IPS-NIHi11 (cell line): ENCODE measurements at places on chromosomes 16 and 17.

DNA sequence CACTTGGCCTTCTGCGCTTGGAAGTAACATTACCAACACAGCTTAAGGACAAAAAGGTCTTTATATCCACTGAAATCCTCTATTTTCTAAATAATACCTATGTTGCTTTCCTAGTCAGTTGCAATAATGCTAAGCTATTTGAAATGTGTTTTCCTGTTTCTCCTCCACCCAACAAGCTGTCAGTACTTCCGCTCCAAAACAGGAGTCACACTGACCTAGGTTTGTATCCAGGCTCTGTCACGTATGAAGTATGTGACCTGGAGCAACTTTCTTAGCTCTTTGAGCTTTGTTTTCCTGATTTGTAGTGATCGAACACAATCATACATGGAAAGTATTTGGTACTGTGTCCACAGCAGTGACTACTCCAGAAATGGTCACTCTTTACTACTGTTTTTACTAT, 24.3 kb upstream of the MYLK3 start:
- no peak for DNase-seq

- DNase-seq, result no peak
Observed at GRCh38 chr17:1229900-1230501, 40.2 kb upstream of the BHLHA9 start.

DNA sequence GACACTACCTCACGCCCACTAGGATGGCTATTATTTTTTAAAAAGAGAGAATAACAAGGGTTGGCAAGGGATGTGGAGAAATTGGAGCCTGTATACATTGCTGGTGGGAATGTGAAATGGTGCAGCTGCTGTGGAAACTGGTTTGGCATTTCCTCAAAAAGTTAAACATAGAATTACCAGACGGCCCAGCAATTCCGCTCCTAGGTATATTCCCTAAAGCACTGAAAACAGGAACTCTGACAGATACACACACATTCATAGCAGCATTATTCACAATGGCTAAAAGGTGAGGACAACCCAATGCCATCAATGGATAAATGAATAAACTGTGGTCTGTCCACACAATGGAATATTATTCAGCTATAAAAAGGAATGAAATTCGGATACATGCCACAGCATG, 60.3 kb upstream of the CBX4 start:
- no peak for DNase-seq

DNA sequence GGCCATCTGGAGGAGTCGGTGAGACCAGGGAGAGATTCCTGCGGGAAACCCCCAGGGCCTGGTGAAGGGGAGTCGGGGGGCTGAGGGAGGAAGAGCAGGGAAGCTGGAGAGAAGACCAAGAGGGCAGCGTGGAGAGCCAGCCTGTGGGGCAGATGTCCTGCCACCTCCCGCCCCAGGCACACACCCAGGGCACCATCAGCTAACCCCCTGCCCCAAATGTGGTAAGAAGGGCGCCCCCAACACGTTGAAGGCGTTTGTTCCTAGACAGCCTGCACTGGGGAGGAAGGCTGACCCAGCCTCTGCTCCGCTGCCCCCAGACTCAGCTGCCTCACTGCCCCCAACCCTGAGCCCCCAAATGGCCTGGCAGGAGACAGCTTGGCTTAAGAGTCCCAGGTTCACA, 1.3 kb downstream of the BAIAP3 start:
- DNase-seq, result no peak

- DNase-seq, result no peak
Observed at GRCh38 chr17:3693829-3694231, 2.1 kb downstream of the P2RX5 start.

DNA sequence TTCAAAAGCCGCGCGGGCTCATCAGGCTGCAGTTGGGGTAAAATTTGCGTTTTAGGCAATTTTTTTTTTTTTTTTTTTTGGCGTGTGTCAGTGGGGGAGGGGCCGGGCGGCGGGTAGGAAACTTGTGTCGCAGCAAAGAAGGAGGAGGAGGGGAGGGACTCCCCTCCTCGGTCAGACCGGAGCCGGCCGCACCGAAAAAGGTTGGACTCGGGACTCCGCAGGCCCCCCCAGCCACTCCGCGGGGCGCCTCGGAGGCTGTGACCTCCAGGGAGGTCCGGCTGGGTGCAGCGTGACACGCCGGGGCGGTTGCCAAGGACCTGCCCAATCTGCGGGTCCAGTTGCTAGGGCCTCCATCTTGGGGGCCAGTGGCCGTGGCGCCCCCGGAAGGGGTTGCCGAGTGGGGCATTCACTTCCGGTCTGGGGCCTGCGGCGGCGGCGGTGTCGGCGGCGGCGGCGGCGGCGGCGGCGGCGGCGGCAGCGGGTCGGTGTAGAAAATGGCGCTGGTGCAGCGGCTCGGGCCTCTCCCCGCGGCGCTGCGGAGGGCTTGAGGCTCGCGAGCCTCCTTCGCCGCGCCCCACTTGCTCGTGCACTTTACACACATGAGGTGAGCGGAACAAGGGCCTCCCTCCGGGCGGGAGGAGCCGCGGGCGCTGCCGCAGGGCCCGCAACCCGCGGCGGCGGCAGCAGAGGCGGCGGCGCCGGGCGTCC, at the start of gene TNRC6A:
TNRC6A (plus strand) TSS at position 409 of the 708 bp plus-strand sequence; CDS start at position 600, 191 bp downstream.
- peak; percentile 96 for DNase-seq

DNA sequence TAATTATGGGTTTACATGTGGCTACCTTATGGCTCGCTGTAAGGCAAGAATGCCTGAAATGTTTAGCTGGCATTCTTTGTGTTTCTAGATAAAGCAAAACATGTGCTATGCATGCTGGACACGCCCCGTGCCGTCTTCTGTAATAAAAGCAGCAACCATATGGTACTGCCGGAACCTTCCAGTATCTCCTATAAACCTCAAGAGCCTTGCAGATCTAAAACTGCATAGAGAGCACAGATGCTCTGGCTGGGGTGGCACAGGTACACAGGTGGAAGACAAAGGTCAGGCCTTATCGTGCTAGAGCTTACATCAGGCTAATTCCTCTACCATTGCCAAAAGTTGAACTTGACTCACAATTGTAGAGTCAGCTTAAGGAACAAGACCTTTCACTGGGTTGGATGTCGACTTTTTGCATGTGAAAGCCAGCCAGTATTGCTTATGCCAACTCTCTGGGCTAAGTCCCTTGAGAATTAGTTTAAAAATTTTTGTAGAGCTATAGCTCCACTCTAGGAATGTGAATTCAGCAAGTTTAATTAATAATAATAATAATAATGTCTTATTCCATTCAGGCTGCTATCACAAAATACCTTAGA, 187.4 kb upstream of the CACNG5 start:
- DNase-seq, result no peak

DNA sequence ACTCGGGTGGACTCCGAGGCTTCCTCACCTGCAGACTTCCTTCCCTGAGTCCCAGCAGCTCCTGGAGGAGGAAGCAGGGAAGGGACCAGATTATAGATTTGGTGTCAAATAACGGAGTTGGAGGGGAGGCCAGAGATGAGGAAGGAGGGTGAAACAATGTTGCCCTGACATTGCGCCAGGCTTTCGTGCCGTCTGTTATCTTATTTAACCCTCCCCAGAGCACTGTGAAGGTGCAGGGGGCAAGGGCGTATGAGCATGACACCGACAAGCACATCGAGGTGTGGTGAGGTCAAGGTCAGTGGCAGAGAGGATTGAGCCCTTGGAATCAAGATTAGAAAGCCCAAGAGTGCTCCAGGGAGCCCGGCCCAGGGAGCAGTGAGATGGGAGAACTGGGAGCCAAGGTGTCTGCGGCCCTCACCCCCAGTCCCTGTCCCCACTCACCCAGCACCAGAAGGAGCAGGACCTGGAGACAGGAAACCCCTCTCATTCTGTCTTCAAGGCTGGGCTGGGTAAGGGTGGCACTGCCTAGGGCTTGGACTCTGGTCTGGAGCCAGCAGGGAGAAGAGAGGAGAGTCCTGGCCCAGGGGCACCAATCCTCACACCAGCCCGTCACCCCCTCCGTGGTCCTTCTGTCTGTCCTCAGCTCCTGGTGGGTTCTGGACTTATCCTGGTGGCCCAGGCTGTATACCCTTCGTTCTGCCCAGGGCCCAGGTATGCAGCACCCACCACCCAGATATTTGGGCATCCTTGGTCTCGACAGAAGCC, 1.1 kb downstream of the PRSS33 start:
- DNase-seq, result no peak

- no peak for DNase-seq
Observed at GRCh38 chr16:49716339-49716934, 139.5 kb downstream of the ZNF423 start.

- DNase-seq, result no peak
Observed at GRCh38 chr17:31490671-31491375, 99.3 kb downstream of the RAB11FIP4 start.

DNA sequence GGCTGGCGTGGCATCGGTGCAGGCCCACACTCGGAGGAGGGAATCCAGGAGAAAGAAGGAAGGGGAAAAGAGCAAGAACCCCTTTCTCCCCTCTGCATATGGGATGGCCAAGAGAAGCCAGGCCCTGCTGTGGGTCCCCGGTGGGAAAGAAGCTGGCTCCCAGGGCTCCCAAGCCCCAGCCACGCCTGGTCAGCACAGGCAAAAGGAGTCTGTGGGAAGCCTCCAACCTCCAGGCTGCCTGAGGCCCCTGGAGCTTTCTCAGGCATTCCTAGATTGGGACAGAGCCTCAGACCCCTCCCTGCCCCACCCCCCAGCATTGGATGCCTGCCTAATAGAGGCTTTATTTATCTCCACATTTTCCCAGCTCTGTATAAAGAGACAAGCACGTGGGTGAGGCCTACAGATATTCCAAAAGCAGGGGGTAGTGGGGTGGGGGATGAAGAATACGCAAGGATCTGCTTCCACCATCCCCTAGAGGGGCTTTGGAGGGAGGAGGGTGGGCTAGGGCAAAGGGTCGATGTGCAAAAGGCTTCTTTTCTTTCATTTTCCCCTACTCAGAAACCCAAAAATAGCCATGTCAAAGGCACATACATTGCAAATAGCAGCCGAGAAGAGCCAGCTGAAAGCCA, 56.4 kb downstream of the MPRIP start:
- DNase-seq, result no peak

DNA sequence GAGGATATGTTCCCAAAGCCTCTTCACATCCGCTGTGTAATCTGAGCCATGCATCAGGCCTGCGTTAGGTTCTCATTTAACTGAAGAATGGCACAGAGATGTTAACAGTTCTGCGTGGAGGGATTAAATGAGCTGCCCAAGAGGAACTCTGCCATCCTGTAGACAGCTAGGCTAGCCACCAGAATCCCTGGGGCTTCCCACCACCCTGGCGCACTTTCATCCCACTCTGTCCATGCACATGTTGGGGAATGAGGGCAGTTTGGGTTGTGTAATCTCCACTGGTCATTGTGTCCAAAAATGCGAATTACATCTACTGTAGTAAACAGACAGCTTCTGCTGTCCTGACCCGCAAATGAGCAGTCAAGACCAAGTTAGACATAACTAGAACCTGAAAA, 1.0 kb upstream of the GLG1 start:
- DNase-seq, result peak; percentile 54

DNA sequence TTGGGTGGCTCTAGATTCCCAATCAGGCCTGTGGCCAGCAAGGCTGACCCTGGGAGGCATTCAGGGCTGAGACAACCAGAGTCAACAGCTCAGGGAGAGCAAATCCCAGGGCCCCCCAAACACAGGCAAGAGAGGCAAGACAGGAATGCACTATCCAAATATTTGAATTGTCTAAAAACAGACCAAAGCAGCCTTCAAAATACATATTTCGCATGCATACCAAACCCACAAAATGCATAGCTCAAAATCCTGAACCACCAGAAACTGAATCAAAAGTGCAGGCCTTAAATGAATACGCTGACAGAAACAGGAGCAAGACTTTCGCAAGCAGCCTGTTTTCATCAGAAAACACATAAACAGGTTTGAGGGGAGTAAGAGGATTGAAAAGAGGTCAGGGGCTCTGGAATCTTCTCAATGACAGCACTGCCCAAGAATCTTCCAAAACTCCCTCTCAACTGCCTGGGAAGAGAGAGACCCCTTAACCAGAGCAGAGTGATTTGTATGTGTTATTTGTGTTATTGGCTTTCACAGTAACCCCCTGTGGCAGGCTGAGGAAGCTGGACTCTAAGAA, 213.6 kb upstream of the CDH5 start:
- DNase-seq, result no peak

DNA sequence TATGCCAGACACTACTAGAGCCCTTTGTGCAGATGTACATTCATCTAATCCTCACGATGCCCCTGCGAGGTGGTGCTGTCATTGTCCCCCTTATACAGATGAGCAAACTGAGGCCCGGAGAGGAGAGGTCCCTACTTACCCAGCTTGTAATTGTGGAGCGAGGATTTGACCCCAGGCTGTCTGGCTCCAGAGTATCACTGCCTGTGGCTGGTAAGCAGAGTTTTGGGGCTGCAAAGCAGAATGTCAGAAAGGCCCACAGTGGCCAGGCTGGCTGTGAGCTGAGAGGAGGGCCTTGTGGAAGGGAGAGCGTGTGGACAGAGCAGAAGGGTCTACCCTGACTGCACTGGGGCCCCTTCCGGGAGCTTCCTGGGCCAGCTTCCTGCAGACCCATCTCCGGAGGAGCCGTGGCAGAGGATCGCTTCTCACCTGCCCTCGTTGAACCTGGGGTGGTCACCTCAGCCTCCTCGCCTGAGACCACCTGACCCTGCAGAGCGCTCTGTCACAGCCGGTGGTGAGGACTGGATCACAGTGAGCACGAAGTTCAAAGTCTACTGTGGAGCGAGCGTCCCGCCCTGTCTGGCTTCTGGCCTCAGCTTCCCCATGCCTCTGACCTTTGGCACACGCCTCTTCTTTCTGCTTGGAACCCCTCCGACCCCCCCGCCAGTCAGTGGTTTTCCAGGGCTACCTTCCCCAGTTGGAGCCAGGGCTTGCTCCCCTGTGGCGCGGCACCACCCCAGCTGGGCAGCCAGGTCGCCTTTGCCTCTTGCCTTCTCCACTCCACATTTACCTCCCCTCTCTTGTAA, 12.1 kb downstream of the CMIP start:
- DNase-seq, result no peak

- DNase-seq, result no peak
Observed at GRCh38 chr16:87559945-87560344, 42.4 kb upstream of the JPH3 start.

GRCh38 chr16:71259086-71259485, 28.6 kb upstream of the HYDIN start:
- no peak for DNase-seq

DNA sequence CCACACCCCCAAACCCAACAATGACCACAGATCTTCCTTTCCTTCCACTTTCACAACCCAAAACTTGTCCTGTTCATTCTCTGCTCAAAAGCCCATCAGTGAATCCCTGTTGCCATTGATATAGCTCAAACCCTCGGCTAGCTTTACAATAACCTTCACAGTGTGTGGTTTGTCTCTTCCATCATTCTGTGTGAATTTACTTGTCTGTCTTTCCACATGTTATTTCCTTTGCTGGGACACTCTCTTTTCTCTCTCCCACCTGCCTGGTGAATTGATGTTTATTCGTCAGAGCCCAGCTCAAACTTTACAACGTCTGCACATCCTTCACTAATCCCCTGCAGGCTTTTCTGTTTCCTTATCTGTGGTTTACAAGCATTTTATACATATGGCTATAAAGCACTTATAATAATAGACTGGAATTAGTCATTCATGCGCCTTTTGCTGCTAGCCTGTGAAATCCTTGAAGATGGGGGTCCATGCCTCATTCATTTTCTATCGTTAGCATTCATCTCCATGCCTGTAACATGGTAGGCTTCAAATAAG, 114.4 kb downstream of the CDH13 start:
- no peak for DNase-seq
